ENCODE measurements at places on chromosomes 11 and 22.

DNA sequence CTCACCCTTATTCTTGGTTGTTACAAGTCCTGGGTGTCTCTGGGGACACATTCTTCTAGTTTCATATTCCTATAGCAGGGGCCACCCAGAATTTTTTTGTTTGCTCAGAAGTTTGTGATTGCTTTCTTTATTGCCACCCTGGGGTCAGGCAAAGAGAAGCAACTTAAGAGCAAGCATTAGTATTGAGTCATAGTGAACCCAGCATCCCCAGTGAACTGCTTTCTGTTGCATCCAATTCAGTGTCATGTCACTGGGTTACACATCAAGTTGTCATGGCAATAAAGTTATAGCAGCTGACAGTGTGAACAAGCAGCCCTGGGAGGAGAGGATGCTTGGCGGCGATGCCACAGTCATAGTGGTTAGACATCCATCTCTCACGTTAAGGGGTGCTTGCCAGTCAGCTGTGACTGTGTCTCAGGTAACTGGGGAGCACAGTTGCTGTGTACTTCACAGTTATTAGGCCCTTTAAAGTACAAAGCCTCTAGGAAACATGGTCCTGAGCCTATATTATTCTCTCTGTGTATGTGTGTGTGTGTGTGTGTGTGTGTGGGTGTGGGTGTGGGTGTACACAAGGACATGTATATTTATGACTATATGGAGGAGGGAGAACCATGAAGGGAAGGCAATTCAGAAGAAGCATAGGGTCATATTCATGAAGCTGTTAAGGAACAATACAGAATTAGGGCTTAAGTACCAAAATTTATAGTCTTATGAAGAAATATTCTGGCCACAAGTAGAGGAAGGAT lies 52.5 kb downstream of the TRIM44 start:
- DNase-seq, result no peak

DNA sequence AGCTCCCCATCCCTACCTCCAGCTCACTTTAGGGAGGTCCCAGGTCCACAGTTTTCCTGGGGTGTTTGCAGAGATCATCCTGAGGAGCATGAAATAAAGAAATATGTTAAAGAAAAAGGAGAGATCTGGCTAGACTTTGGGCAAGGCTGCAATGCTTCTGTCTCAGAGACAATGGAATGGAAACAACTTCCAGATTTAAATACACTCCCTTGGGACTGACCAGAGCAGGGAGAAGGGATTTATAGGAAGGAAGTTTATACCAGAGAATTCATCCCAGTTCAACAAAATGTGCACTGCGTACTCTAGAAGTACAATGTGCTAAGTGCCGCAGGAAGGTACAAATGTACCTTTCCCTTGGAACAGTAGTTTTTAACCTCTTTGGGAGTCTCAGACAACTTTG lies 40.4 kb downstream of the ETS1 start:
- DNase-seq, result no peak

GRCh38 chr11:34620202-34620601 lies 691 bp upstream of the EHF start:
- DNase-seq, result no peak

DNA sequence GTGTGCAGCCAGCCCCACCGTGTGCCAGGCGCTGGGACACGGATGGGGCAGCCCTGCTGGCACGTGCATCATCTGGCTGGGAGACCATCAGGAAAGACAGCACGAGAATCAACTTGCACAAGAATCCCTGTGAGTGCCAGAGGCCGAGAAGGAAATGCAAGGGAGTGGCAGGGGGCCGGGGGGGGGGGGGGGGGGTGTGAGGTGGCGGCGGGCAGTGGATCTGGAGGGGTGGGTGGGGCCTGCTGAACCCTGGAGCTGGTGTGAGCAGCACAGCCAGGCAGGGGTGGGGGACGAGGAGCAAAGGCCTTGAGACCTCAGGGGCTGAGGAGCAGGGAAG lies 14.0 kb upstream of the FLRT1 start:
- no peak for DNase-seq

DNA sequence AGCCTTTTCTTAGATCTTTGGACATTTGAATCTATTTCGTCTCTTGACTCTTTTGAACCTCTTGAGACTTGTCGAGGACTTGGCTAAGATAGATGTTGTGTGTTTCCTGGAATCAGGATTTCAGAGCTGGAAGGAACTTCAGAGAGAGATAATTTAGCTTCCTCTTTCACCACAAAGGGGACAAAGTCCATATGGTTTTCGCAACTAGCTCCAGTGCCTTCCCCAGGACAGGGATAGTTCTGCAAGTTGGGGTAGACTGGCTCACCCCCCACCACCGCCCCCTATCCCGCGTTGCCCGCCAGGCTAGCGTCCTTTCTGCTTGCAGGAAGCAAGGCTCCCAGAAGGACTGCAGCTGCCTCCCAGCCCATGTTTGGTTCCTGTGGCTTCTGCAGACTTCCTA lies 75.7 kb upstream of the MYO18B start:
- no peak for DNase-seq

- DNase-seq, result no peak
Observed at GRCh38 chr22:42313804-42314581, 43.5 kb upstream of the TCF20 start.

GRCh38 chr22:44906999-44907644 lies 102.7 kb downstream of the PHF21B start:
- no peak for DNase-seq

- DNase-seq, result no peak
Observed at GRCh38 chr11:126415128-126415527, 59.6 kb downstream of the ST3GAL4 start.

GRCh38 chr22:44628835-44629234 lies 73.2 kb upstream of the PRR5 start:
- no peak for DNase-seq
